ENCODE measurements at places on chromosomes 6 and 20.
A peak's percentile ranks its signal among the peaks of the same experiment; 100 is the strongest.

DNA sequence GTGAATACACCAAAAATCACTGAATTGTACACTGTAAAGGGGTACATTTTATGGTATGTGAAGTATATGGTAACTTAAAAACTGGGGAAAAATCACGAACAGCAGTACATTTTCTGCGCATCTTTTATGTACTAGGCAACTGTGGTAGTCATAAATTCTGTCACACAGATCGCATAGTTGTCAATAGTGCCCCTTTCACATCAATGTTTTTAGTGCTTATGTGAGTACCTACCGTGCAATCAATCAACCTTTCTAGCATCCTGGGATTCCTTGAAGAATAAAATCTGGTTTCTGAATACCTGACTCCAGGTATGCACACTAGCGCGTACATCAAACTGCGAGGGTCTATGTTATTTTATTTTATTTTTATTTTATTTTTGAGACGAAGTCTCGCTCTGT lies 637 bp upstream of the RPF2 start:
- DNase-seq = no peak

DNA sequence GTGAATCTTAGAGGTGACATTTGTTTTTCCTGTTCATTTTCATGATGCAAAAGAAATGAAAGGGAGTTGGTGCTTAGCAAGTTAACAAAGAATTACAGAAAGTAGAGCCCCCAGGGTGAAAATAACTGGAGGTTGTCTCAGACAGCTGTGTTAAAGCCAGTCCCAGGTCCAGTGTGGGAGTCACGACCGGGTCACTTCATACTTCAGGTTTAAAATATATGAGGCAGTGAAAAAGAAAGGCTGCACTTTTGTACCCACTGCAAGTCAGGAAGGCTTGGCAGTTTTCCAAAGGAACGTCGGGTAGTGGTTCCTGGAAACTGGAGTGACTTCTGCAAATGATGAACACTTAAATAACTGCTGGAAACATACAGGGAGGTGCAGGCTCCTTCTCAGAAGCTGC lies 91.5 kb upstream of the THBS2 start:
- no peak for DNase-seq

- no peak for DNase-seq
These were observed 17.0 kb downstream of the MAPK13 start for GRCh38 chr6:36147294-36147693.

- no peak for DNase-seq
These were observed 19.7 kb downstream of the NINL start for GRCh38 chr20:25565578-25566157.

GRCh38 chr20:6024768-6025167 lies 29.1 kb downstream of the LRRN4 start:
- no peak for DNase-seq

GRCh38 chr6:80523010-80523409 lies 416.5 kb downstream of the BCKDHB start:
- no peak for DNase-seq

- DNase-seq = no peak
These were observed 29.3 kb downstream of the NT5E start for GRCh38 chr6:85479208-85479607.

- DNase-seq = no peak
These were observed 3.9 kb downstream of the SYNJ2 start for GRCh38 chr6:157985378-157986155.

- no peak for DNase-seq
These were observed 56.5 kb upstream of the HFE start for GRCh38 chr6:26030716-26031115.

- no peak for DNase-seq
These were observed 111.8 kb upstream of the LAMP5 start for GRCh38 chr20:9402546-9402945.

- peak; percentile 78 for DNase-seq
These were observed 9.2 kb downstream of the SLCO4A1 start for GRCh38 chr20:62651285-62652021.

- DNase-seq = no peak
These were observed 219.2 kb upstream of the SGK1 start for GRCh38 chr6:134537146-134537555.

All from activated CD8-positive, alpha-beta memory T cell treated with anti-CD3 and anti-CD28 coated beads, Interleukin-2, amount 50 U/mL, for 4 hours (primary cell).